H4 (cell line): ENCODE measurements at places on chromosomes 6 and 20.

GRCh38 chr6:69835414-69836179 is 30.8 kb upstream of the COL19A1 start:
- DNase-seq = peak; percentile 67

DNA sequence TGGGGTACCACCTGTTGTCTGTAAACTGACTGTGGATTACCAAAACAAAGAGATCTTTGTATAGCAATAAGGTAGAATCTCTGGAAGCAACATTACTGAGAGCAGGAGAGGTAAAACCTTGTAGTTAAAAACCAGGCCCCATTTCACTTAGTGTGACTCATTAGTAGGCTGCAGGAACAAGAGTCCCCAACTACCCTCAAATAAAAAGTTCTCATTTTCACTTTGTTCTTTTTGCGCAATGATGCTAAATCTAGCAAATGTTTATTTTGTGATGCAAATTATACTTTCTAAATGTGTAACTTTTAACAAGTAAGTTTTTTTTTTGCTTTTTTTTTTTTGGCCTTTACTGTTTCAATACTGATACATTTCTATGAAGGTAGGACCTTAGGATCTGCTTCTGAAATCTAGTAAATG is 67.1 kb downstream of the ESF1 start:
- no peak for DNase-seq

GRCh38 chr6:45830441-45831139 is 185.1 kb downstream of the CLIC5 start:
- DNase-seq = peak; percentile 69

DNA sequence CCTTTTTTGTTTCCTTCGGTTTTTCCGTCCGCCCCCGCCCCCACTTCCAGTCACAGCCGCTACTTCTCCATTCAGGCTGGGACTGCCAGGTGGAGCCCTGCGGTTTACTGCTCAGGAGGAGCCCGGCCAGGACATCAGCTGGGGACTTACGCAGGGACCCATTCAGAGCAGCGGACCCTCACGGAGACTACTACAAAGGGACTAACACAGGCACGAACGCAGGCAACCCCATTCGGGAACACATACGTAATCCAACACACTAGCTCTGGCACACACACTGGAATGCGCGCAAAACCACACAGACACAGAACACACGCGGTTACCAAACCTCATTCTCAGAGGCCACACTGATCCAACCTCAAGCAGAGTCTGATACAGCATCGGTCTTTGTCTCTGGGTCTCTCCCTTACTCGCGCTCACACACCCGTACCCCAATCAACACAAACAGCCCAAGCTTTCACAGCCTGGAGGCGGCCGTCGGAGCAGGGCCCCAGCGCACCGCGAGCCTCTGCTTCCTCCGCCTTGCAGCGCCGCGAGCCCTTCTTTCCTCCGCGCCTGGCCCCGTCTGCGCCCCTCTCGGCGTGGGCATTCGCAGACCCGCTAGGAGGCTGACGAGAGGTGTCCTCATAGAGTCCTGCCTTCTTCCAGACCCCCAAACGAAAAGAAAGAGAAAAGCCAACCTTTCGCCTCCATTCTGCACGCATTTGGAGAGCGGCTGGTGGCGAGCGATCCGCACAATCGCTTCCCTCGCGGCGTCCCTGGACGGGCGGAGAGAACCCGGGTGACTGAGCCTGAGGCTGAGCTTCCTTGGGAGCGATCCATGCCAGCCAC is 1.1 kb upstream of the SLC32A1 start:
- peak; percentile 29 for DNase-seq

- no peak for DNase-seq
Observed at GRCh38 chr6:42367353-42368011, 84.2 kb downstream of the TRERF1 start.

GRCh38 chr6:128208851-128209580 is 308.2 kb upstream of the THEMIS start:
- DNase-seq = no peak

DNA sequence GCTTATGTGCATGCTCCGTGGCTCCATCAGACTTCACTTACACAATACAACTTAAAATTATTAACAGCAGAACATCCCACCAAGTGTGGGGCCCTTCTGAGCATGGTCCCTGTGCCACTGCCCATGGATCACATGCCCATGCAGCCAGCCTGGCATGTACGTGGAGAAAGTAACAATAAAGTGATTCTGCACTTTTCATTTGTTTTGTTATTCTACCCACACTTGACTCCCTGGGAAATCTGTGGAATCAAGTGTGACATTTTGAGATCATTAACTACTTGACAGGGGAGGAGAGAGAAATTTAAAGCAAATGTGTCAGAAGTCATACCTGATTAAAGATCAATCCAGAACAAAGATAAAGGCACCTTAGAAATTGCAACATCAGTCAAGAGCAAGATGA is 112.0 kb downstream of the ISM1 start:
- DNase-seq = no peak

DNA sequence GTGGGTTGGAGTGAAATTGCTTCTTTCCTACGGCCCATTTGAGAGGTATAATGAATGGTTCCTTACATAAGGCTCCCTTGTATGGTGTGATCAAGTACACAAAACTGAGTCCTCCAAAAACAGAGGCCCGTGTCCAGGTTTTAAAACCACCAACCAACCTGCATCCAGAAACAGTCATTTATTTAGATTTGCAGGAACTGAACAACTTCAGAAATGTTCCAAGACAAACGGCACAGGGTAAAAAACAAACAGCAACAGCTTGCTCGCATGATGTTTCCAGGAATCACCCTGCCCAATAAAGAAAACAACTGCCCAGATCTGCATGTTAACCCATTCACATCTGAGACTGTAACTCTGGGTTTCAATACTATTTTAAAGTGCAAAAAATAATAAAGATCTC is 40.2 kb upstream of the TRAM2 start:
- DNase-seq = peak; percentile 74
